Activated T-helper 2 cell treated with anti-CD3 and anti-CD28 coated beads, Interferon-gamma antibody, Interleukin-2, Interleukin-4, amounts not matched to agents 10 μg/mL and 5 μg/mL and 100 μg/mL, durations not matched to agents 14 hours and 24 hours and 36 hours (primary cell): ENCODE measurements at places on chromosomes 7 and 10. TPM values are rescaled to one million over a fixed set of nuclear protein-coding genes. Genes with fewer than 3 reads are reported as not detected.

DNA sequence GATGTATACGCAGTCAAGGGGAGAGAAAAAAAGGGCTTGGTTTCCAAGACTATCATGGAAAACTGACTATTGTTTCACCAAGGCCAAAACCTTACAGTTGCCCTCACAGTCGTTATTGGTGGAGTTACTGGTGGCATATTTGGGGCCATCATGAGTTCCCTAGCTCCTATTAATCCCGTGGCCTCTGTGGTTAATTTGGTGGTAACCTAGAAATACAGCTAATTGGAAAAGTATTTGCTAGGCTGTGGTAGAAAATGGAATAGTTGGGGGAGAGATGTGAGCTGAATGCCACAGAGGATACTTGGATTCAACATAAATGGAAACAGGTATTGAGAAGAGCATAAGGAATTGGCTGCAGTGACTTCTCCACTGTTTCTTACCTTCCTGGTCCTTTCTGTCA, 450.7 kb downstream of the KCNMA1 start:
- H3K27me3 ChIP-seq: no peaks in the 10 kb centered on the region
- DNase-seq: no peak
- no peak overlapping the region for H3K4me3 ChIP-seq

DNA sequence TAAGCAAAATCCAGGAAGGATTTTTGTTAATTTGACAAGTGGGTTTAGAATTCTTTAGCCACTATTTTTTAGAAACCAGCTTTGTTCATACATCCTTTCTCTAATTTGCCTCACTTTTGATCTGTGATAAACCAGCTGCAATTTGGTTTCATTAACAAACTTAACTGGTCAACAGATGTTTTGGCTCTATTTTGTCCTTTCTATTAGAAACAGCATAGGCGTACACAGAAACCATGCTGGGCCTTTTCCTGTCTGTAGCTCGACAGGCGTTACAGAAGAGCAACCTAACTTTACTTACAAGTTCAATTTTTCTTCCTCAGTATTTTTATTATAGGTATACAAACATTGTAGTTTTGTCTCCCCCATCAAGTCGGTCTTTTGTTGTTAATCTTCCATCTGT, 28.2 kb downstream of the KAT6B start:
- H3K27me3 ChIP-seq: no peaks in the 10 kb centered on the region
- H3K4me1 ChIP-seq: peaks cover 25% of the 10 kb centered on the region
- no peak for DNase-seq
- peak overlapping the region; percentile 3 for H3K4me3 ChIP-seq
- H3K36me3 ChIP-seq: peaks cover 24% of the 10 kb centered on the region

Gene LBX1
- total RNA-seq: not detected in 2 replicates

Gene MET
- total RNA-seq: 1.5 TPM in 2 replicates
